Hindlimb muscle (tissue), 1 donor: ENCODE measurements at places on chromosomes 5 and 9.

DNA sequence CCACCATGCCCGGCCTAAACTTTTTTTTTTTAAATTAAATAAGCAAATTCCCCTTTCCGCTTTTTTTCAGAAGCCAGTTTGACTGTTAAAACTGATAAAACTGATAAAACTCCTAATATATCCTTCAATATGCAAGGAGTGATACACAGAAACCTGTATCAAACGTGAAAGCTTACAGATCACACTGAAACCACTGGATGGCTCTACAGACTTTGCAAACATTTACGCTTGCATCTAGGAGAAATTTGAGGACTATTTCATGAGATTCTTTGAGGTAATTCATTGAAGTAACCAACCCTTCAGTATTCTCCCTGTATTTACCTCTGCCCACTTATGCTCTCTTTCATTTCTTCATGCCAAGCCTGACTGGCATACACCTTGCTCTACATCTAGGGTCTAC is 40.6 kb upstream of the CHD1 start:
- DNase-seq, result no peak

DNA sequence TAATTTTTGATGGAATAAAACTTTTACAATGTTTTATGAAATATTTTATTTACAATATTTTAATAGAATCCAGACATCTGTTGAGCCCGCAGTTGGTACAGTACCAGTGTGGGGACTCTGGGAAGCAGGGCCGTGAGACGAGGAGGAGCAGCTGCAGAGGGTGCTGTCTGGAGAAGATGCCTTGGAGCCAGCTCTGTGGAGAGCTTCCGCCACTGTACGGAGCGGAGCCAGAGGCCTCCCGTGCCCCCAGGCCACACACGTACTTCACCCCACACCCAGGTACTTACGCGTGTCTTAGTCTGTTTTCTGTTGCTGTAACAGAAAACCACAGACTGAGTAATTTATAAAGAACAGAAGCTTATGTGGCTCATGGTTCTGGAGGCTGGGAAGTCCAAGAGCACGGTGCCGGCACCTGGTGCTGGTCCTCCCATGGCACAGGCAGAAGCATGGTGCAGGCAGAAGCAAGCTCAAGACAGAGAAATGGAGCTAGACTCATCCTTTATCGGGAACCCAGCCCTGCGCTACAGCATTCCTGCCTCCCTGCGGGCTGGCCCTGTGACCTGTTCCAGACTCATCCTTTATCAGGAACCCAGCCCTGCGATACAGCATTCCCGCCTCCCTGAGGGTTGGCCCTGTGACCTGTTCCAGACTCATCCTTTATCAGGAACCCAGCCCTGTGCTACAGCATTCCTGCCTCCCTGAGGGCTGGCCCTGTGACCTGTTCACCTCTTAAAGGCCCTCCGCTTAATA is 23.3 kb downstream of the CEP72 start:
- no peak for DNase-seq

GRCh38 chr9:12774861-12775678 is at the start of gene LURAP1L:
Gene LURAP1L, plus strand, starts transcription at chr9:12775020. Its CDS starts 696 bp downstream, at chr9:12775716.
- peak; percentile 87 for DNase-seq

DNA sequence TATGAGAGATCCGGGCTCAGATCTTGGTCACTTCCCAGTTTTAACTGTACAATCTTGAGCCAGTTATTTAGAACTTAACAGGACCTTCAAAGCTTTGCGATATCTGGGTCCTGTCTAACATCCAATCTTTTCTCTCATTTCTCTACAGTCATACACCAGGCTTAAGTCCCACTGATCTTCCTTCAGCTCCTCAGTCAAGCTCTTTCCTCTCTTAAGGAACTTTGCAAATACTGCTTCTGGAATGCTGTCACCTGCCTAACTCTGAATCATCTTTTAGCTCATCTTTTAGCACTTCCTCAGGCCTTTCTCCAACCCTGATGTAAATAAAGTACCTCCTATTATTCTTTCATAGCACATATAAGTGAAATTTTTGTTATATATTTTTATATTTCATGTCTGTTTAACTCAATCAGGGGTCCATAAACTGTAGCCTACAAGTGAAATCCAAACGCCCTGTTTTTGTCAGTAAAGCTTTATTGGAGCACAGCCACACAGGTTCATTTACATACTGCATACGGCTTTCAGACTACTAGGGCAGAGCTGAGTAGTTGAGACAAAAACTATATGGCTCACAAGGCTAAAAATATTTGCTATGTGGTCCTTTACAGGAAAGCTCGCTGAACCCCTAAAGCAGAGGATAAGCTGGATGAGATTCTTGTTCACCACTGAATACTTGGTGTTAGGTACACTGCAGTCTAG is 63.5 kb downstream of the MEF2C start:
- DNase-seq, result no peak

DNA sequence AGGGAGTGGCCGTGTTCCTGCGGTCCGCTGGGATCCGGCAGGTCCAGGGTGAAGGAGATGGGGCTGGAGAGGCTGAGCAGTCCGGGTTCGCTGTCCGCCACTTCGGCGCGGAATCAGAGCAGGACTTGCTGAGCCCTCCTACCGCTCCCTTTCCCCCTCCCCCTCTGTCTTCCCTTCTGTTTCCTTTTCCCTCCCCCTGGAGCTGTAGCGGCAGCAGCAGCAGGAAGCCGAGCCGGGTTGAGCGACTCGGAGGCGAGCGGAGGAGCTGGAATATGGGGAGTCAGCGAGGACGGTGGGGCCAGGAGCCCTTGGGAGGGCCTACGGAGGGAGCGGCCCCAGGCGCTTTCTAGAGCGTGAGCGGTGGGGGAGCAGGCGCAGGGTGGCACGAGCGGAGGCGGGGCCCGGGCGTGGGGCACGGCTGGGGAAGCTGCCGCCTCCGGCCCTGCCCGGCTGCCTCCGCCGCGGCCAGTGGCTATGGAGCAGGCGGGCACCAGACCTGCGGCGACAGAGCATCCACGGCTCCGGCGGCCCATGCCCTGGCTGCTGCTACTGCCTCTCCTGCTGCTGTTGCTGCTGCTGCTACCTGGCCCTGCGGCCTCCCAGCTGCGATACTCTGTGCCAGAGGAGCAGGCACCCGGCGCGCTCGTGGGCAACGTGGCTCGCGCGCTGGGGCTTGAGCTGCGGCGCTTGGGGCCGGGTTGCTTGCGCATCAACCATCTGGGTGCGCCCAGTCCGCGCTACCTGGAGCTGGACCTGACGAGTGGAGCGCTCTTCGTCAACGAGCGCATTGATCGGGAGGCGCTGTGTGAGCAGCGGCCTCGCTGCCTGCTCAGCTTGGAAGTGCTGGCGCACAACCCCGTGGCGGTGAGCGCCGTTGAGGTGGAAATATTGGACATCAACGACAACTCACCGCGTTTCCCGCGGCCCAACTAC is at the start of gene PCDHAC2:
Gene PCDHAC2 (plus strand): TSS at position 184 of the 933 bp plus-strand sequence. CDS start 291 bp downstream, at position 475.
- peak; percentile 59 for DNase-seq

DNA sequence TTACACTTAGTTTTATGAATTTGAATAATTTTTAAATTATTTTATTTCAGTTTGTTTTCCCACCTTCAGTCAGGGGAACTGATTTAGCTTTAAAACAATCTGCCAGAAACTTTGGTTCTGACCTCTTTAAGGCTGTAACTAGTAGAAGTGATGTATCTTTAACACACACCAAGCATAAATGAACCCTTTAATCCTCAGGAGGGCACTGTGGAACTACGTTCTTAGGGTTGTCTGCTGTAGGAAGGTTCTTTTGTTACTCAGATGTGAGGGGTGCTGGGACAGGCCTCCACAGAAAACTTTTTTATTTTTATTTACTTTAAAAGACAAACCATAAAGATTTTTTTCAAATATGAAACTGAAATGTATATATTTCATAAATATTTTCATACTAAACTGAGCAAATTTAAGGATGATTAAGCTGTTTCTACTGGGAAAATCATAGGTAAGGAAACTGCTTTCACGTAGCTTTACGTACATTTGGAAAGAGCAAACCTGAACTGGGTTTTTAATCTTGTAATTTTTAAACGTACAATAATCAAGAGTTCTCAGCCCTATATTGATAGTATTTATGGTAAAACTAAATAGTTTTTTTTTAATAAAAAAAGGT is 5.3 kb downstream of the KLF4 start:
- peak; percentile 76 for DNase-seq

DNA sequence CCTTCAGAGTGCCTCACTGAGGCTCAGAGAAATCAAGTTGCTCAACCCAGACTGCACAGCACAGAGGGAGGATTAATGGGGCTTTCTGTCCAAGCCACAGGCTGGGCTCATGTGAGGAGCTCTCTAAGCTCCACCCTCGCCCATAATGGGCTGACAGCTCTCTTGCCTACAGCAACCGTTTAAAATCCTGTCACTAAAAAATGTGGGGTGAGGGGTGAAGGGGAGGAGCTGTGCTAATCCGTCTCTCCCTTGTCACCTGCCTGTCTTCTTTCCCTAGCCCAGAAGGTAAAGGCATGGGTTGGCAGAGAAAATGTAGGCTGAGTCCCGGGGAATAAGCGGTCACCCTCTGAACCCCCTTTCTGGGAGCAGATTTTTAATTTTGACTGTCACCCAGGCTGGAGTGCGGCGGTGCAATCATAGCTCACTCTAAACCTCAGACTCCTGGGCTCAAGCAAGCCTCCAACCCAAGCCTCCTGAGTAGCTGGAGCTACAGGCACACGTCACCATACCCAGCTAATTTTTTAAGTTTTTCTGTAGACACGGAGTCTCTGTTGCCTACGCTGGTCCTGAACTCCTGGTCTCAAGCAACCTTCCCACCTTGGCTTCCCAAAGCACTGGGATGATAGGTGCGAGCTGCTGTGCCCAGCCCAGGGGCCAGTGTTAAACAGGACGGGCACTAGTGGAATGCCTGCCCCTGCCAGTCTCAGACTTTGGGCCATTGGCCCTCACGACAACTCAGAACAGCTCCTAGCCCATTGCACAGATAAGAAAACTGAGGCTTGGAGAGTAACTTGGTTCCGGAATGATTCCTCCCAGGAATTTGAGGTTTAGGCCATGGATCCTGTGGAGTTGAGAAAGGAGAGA is 89.5 kb downstream of the LMX1B start:
- DNase-seq, result no peak

GRCh38 chr9:126366366-126367011 is 39.9 kb downstream of the MVB12B start:
- DNase-seq, result no peak

DNA sequence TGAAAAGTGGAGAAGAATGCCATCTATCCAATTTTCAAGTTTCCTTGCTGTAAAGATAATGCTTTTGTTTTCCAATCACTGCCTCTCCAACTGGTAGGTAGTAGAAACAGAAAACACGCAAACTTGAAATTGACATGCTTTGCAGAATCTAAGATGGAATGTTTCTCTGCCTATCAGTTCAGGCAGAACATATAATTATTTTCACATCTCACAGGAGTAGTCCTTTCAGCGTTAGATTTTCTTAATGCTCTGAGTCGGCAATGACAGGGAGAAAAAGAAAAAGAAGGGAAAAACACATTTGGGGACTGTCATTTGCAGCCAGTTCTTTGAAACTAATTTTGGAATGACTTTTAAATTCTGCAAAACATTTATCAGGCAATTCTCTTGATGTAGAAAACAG is 818.7 kb upstream of the PTPRD start:
- no peak for DNase-seq

- DNase-seq, result no peak
These were observed 542.6 kb downstream of the CSNK1G3 start for GRCh38 chr5:124054564-124054963.

DNA sequence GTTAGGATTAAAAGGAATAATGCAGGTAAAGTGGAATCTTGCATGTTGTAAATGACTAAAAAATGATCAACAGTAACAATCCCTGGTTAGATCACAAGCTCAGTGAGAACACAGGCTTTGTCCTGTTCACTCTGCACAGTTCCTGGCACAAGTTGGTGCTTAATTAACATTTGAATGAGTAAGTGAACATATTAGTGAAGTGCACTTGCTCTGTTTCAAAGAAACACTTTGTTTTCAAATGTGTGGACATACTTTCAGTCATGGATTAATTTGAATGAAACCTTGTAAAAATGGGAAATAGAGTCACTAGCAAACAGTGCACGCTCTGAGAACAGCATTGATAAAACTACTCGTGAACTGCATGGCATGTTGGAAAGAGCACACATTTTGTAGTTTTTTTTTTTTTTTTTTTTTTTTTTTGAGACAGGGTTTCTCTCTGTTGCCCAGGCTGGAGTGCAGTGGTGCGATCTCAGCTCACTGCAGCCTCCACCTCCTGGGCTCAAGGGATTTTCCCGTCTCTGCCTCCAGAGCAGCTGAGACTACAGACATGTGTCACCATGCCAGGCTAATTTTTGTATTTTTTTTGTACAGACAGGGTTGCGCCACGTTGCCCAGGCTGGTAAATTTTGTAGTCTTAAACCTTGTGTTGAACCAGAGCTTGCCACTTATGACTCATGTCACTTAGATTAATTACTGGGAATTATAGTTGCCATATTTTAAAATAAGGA is 159.9 kb downstream of the LURAP1L start:
- no peak for DNase-seq

DNA sequence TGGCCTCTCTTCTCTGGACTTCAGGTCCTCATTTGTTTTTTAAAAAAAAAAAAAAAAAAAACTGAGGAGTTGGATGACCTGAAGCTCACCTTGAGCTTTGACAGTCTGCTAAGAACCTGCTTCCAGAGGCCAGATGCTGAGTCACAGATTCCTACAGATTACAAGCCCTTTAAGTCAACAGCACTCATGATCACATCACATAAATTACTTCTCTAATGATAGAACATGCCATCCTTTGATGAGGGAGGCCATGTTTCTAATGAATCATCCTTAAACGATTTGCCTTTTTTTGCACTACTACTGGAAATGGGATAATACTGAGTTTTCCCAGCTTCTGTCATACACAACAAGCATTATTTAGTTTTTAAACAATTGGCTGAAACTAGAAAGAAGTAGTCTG is 34.2 kb upstream of the MYOT start:
- DNase-seq, result no peak

- DNase-seq, result no peak
These were observed 14.0 kb downstream of the TGFBR1 start for GRCh38 chr9:99118782-99119466.
